HT1080 (cell line): ENCODE measurements at places on chromosomes 2 and 18.
A peak's percentile ranks its signal among the peaks of the same experiment; 100 is the strongest.

- no peak for DNase-seq
Observed at GRCh38 chr2:172768401-172768800, 32.8 kb downstream of the RAPGEF4 start.

DNA sequence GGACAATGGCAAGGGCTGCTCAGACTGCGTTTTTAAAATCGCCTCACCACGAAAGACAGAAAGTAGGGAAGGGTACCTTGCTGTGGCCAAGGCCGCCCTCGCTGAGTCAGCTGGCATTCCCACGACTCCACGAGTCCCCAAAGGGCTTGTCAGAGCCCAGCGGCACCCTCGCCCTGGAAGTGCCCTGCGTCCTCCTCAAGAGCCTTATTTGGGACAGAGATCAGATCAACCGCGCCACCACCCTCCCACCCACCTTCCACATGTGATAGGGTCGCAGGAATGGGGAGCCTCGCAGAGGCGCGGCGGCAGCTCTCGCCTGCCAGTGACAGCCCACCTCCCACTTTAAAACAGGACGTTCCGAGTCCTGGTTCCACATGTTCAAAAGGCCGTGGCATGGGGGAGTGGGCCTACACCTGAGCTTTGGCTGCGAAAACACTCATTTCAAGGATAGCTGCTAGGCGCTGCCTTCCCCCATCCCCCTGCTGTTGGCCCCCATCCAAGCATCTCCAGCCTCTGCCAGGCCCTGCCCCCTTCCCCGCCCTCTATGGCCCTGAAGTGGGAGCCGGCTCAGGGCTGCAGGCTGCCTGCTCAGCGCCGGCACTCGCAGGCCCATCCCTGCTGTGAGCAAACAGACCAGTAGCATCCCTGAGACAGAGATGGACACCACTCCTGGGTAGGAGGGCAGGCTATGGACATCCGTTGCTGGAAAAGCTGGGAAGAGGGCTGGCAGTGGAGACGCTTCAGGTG is 38.1 kb upstream of the ARHGEF4 start:
- DNase-seq = no peak

GRCh38 chr2:42068571-42069178 is 20.9 kb downstream of the PKDCC start:
- DNase-seq = no peak

DNA sequence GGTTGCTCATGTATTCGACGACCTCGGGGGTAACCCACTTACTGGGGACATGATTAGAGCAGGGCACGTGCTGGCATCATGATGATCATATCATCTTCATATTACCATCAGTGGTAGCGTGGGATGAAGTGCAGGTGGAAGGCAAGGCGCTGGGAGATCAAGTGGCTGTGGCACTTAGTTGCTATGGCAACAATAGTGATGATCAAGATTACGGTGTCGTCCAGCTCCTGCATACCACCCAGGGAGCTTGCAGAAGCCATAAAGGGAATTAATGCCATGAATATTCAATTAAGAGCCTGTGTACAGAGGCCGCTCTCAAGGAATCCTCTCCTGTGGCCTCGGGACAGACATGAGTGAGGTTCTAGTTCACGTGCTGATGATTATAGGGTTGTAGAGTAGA is 237.2 kb upstream of the COPS8 start:
- no peak for DNase-seq

- DNase-seq = peak; percentile 25
Observed at GRCh38 chr2:207256476-207257207, 90.9 kb upstream of the KLF7 start.

GRCh38 chr18:10588975-10589374 is 63.1 kb downstream of the NAPG start:
- DNase-seq = no peak

GRCh38 chr2:237218756-237219155 is 133.1 kb downstream of the COPS8 start:
- no peak for DNase-seq

- DNase-seq = peak; percentile 95
Observed at GRCh38 chr2:19038071-19039015, 320.1 kb downstream of the OSR1 start.

DNA sequence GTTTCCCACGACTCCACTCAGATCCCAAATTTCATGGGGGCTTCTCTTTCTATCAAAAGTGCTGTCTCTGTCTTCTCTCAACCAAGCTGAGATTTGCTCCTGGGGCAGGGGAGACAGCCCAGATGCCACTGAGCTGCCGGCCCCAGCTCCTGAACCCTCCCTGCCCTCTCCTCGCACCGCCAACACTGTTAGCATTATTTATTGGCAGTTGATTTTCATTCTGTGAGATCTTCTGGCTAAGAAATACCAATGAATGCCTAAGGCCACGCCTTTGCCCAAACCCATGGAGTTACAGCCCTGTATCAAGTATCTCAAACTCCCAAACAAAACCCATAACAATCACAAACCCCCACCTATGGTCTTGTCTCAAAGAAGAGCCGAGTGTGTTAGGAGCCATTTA is 153.0 kb upstream of the TWIST2 start:
- no peak for DNase-seq
